Mesenchymal stem cell (in vitro differentiated cells and primary cell): ENCODE measurements at places on chromosomes 12 and 14.

- no peak overlapping the region for H3K27ac ChIP-seq
- H3K36me3 ChIP-seq, result no peaks in the 10 kb centered on the region
- peak; percentile 75 for DNase-seq
- peaks cover 1% of the 10 kb centered on the region for H3K4me1 ChIP-seq
- H3K4me3 ChIP-seq, result no peak overlapping the region
These were observed 14.1 kb upstream of the NUMB start for GRCh38 chr14:73472185-73473114.

GRCh38 chr14:93115821-93116675 lies at the start of gene ITPK1:
ITPK1 (minus strand) TSS chr14:93115925; CDS start chr14:93115163, 762 bp downstream.
- H3K4me3 ChIP-seq, result peak within 1 kb of the TSS; percentile 85
- no peaks in the 10 kb centered on the region for H3K36me3 ChIP-seq
- H3K27me3 ChIP-seq, result no peaks in the 10 kb centered on the region
- H3K4me1 ChIP-seq, result peaks cover 18% of the 10 kb centered on the region
- peak; percentile 51 for DNase-seq

DNA sequence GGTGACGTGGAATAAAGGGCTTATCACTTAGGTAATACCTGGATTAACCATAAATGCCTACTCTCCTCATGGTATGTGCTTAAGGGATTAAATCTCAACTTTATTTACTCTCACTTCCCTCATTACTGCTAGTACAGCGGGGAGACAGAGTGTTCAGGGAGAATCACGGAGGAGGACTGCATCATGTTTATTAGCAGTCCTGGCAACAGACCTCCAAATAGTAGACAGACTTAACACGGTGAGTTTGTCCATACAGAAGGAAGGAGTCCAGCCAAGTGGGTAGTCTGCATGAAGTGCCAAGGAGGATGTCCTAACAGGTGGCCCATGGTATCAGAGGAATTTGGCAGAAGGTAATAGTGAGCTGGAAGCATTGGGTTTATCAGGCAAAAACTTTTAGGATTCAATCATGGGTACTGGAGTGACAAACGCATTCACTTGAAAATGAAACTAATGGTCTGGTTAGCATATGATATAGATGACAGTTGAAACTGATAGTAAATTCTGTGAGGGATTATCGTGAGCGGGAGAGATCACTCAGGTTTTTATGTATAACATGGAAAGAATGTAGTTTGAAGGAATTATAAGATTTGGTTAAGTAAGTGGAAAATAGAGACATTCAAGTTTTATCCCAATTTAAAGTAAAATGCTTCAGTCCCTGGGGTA lies 471.8 kb downstream of the TMEM117 start:
- H3K27ac ChIP-seq, result no peak overlapping the region
- H3K4me3 ChIP-seq, result no peak overlapping the region
- DNase-seq, result no peak
- H3K27me3 ChIP-seq, result no peaks in the 10 kb centered on the region

- H3K27ac ChIP-seq, result peak overlapping the region; percentile 55
- peaks cover 8% of the 10 kb centered on the region for H3K4me1 ChIP-seq
- DNase-seq, result peak; percentile 77
- no peak overlapping the region for H3K4me3 ChIP-seq
These were observed 62.7 kb downstream of the FBXO34 start for GRCh38 chr14:55333711-55334485.

GRCh38 chr12:131112021-131112420 lies 158.3 kb downstream of the ADGRD1 start:
- peaks cover 6% of the 10 kb centered on the region for H3K4me1 ChIP-seq
- H3K4me3 ChIP-seq, result no peak overlapping the region
- no peaks in the 10 kb centered on the region for H3K36me3 ChIP-seq
- peaks cover under 1% of the 10 kb centered on the region for H3K27me3 ChIP-seq
- peak; percentile 3 for DNase-seq

DNA sequence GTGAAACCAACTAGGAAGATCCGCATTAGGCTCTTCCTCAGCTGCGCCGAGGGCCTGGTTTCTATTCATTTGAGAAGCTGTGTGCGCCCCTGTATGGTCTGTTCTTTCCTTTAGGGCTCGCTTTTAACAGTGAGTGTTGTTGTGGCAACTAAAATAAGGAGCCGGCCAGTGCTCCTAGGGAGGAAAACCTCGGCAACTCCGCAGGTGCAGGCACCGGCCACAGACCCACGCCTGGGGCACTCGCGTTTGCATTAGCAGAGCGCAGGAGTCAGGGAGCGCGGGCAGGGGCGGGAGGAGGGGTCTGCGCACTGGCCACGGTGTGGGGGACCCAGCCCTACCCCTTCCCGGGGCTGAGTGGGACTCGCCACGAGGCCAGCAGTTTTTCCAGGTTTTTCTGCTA lies 50.5 kb downstream of the STX2 start:
- H3K27ac ChIP-seq, result no peak overlapping the region
- peaks cover 11% of the 10 kb centered on the region for H3K4me1 ChIP-seq
- no peak for DNase-seq
- H3K36me3 ChIP-seq, result peaks cover 59% of the 10 kb centered on the region
